Brain (organoid and tissue), 16 donors: ENCODE measurements at places on chromosomes 3 and 15. TPM values are rescaled to one million over a fixed set of nuclear protein-coding genes. Genes with fewer than 3 reads are reported as not detected.

The SLC28A2 gene
- not detected for polyA plus RNA-seq

The ABI3BP gene
- polyA plus RNA-seq: 4.3 TPM

The BFSP2 gene
- polyA plus RNA-seq: 1.0 TPM

The RETNLB gene
- not detected for polyA plus RNA-seq

The QRICH1 gene
- 35.0 TPM for polyA plus RNA-seq

The SEMA6D gene
- 10.2 TPM for polyA plus RNA-seq

The GHRL gene
- polyA plus RNA-seq: 1.9 TPM

The LTF gene
- polyA plus RNA-seq: 1.5 TPM

The CCDC9B gene
- 1.2 TPM for polyA plus RNA-seq

The GATM gene
- polyA plus RNA-seq: 58.9 TPM

The ZNF654 gene
- 2.2 TPM for polyA plus RNA-seq

The ZNF662 gene
- polyA plus RNA-seq: 1.4 TPM

The CLRN1 gene
- polyA plus RNA-seq: not detected

The MON1A gene
- 16.9 TPM for polyA plus RNA-seq

The MBNL1 gene
- polyA plus RNA-seq: 8.0 TPM

The CCR3 gene
- polyA plus RNA-seq: not detected

The SKOR1 gene
- polyA plus RNA-seq: 0.49 TPM

The IL17RD gene
- 6.1 TPM for polyA plus RNA-seq

The TERC gene
- not detected for polyA plus RNA-seq

The MGLL gene
- polyA plus RNA-seq: 58.2 TPM

The DTX3L gene
- 4.9 TPM for polyA plus RNA-seq

The CCR4 gene
- polyA plus RNA-seq: not detected

The CLDN18 gene
- not detected for polyA plus RNA-seq

The CTXND1 gene
- polyA plus RNA-seq: 1.5 TPM

The GOLGA6L4 gene
- not detected for polyA plus RNA-seq

The AMT gene
- polyA plus RNA-seq: 2.7 TPM
